ENCODE measurements at places on chromosomes 5 and 9.
A peak's percentile ranks its signal among the peaks of the same experiment; 100 is the strongest.

DNA sequence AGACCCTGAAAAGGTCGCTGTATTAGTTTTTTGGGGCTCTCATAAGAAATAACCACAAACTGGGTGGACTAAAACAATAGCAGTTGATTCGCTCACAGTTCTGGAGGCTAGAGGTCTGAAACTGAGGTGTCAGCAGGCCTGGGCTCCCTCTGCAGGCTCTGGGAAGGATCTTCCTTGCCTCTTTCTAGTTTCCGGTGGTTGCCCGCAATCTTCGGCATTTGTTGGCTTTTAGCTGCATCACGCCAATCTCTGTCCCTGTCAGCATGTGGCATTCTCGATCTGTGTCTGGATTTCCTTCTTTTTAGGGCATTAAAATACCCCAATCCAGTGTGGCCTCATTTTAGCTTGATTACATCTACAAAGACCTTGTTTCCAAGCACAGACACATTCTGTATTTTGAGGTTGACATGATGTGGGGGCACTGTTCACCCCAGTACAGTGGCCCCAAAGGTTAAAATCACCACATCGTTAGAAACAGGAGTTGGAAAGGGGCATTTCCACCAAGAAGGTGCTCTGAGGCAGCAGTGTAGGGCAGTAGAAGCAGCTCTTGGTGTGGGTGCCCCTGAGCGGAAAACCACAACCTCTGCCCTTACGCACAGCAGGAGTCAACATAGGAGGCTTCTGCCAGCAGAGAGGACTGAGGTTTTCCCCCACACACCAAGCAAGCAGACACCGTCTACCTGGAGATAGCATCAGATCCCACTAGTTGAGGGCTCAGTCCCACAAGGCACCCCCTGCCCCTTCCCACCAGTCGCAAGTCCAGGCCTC, 13.5 kb downstream of the ZNF79 start:
- DNase-seq, result no peak

DNA sequence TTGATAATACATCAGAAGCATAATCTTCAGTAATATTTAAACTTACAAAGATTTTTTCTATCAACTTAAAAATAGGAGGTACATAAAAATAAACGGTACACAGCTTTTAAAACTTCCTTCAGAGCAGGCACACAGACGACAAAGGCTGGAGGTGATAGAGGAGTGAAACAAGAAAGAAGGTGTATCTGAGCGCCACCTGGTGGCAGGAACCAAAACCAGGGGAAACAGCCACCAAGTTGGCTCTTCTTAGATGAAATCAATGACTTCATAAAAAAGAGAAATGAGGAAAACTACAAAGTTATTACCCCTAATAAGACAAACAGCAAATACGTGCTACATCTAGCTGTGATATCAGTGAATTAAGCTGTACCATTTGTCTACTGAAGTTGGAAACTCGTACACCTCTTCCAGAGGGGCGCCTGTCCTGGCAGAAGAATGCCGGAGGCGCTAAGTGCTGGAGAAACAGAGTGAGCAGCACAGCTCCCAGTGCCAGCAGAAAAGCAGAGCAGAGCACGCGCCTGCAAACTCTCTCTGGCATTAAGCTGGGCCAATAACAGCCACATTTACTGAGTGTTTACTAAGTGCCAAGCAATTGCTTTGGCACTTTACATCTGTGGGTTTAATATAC, 85.9 kb downstream of the SETX start:
- DNase-seq, result peak; percentile 64

- no peak for DNase-seq
These were observed 104.4 kb downstream of the ACTL7B start for GRCh38 chr9:108751369-108751768.

GRCh38 chr9:133304158-133304470, 29.1 kb upstream of the ABO start:
- DNase-seq, result no peak

GRCh38 chr9:70519912-70520724, 105.7 kb upstream of the KLF9 start:
- DNase-seq, result no peak

GRCh38 chr5:141319202-141319601, 1.4 kb downstream of the TAF7 start:
- no peak for DNase-seq

- DNase-seq, result no peak
These were observed 249.8 kb downstream of the KIF4B start for GRCh38 chr5:155263381-155263780.

- no peak for DNase-seq
These were observed 102.2 kb upstream of the CHD1 start for GRCh38 chr5:99030906-99031440.

- DNase-seq, result no peak
These were observed 929.7 kb upstream of the SEMA6A start for GRCh38 chr5:117504305-117504704.

- no peak for DNase-seq
These were observed 88.7 kb downstream of the ANKRD33B start for GRCh38 chr5:10652606-10653005.

GRCh38 chr5:16140944-16141343, 38.6 kb downstream of the MARCHF11 start:
- no peak for DNase-seq

DNA sequence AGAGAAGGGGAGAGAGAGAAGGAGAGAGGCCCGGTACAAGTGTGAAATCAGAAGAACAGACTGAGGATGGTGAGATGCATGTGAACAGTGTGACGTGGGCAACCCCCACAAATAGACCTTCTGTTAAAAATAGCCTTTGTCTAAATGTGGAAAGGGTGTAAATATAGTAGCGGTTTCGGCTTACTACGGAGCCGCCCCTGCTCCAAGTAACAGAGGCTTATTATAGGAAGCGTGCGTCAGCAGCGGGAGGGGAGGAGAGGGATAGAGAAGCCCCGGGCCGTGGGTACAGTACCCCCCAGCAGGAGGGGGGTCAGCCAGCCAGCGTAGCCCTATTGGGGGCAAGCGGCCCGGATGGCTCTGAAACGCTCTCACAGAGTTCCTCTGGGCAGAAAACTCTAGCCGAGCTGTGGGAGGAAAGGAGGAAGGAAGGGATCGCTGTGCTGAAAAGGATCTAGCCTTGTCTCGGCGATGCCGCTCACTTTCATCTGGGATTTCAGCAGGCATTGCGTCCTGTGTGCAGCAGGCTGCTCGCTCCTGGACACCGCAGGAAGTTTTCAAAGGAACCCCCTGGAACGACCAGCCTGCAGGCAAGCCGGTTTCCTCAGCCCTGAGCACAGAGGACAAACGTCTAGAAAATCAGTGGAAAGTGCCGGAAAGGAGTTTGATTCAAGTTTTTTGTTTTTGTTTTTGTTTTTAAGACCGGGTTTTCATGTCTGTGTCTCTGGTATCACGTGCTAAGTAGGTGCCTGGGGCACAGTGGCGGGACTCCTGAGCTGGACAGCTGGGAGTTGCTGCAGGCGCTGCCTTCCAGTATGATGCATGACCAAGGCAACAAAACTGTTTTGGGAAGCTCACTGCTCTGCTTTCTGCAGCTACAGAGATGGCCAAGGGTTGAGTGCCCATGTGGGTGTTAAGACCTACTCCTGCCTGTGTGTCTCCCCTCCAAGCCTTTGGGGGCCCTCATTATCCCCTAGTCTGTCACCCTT, 146.6 kb downstream of the SEC61B start:
- no peak for DNase-seq

DNA sequence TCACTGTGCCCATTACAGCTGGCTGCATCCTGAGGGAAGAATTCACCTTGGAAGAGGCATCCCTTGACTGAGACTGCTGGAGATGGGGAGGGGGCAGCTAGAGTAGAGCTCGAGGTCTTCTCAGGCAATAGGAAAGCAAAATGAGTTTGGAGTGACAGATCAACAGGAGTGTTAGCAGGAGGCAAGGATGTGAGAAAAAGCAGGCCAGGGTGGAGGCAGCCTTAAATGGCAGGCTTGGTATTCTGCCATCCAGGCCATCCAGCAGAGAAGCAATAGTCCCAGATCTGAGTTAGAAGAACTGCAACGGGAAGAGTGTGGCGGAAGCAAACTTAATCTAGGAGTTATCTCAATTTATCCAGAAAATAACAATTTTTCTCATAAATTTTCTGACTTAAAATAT, 6.1 kb downstream of the ADAMTS12 start:
- no peak for DNase-seq

All from NCI-H774 (cell line).